Muscle of leg (tissue), 16 donors: ENCODE measurements at places on chromosomes 12 and 14. TPM values are rescaled to one million over a fixed set of nuclear protein-coding genes. Genes with fewer than 3 reads are reported as not detected.

GRCh38 chr12:85147331-85147730, 111.2 kb downstream of the LRRIQ1 start:
- no peak overlapping the region for H3K27ac ChIP-seq
- DNase-seq = no peak
- H3K27me3 ChIP-seq = no peaks in the 10 kb centered on the region
- H3K4me1 ChIP-seq = no peaks in the 10 kb centered on the region

- H3K27ac ChIP-seq = no peak overlapping the region
- H3K27me3 ChIP-seq = no peaks in the 10 kb centered on the region
- H3K4me1 ChIP-seq = no peaks in the 10 kb centered on the region
- no peaks in the 10 kb centered on the region for H3K36me3 ChIP-seq
Observed at GRCh38 chr12:45200491-45201043, 15.3 kb upstream of the ANO6 start.

DNA sequence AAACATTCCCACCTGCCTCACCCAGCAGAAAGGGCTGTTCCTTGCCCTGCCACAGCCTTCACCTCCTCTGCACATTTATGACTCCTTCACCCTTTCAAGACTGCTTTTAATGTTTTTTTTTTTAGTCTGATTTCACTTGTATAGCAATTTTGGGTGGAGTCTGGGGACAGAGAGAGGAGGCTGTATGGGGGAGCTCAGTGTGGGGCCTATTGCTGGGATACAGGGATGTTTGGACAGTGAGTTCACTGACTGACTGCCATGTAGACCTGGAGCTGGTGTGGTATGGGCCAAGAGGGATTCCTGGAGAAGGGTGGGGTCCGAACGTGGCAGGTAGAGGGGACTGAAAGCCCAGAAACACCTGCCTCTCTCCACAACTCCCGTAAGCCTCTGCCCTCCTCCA, 1.9 kb upstream of the KRT85 start:
- no peak overlapping the region for H3K4me3 ChIP-seq
- H3K4me1 ChIP-seq = peaks cover 16% of the 10 kb centered on the region
- no peaks in the 10 kb centered on the region for H3K36me3 ChIP-seq
- peaks cover 14% of the 10 kb centered on the region for H3K27me3 ChIP-seq
- H3K27ac ChIP-seq = no peak overlapping the region
- no peak for DNase-seq

- H3K4me3 ChIP-seq = peak overlapping the region; percentile 27
- DNase-seq = peak; percentile 89
- peaks cover 4% of the 10 kb centered on the region for H3K27me3 ChIP-seq
- no peaks in the 10 kb centered on the region for H3K36me3 ChIP-seq
- peaks cover 11% of the 10 kb centered on the region for H3K4me1 ChIP-seq
- H3K27ac ChIP-seq = peak overlapping the region; percentile 86
Observed at GRCh38 chr14:85536833-85537190, 6.9 kb downstream of the FLRT2 start.

- DNase-seq = peak; percentile 58
- H3K36me3 ChIP-seq = peaks cover 3% of the 10 kb centered on the region
- H3K4me1 ChIP-seq = peaks cover 11% of the 10 kb centered on the region
- H3K27me3 ChIP-seq = no peaks in the 10 kb centered on the region
Observed at GRCh38 chr14:92040431-92041051, 682 bp upstream of the TRIP11 start.

DNA sequence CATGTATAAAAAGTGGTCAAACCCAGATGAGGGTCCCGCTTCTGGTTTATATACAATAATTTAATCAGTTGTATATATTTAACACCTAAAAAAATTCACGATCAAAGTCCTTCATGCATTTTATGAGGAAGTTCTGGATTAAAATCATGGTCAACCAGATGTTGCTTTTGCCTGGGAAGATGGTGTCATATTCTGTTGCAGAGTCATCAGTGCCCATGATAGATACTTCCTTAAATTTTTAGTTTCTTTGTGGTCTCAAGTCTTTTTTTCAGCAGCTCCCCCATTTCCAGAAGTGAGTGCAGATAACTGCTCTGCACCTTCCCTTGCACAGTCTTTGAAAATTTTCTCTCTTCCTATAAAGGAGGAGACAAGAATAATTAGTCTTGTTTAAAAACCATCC, 16.1 kb downstream of the ERP29 start:
- no peak overlapping the region for H3K4me3 ChIP-seq
- peak; percentile 11 for DNase-seq
- no peak overlapping the region for H3K27ac ChIP-seq

- H3K36me3 ChIP-seq = no peaks in the 10 kb centered on the region
- no peaks in the 10 kb centered on the region for H3K4me1 ChIP-seq
- no peak overlapping the region for H3K4me3 ChIP-seq
- H3K27ac ChIP-seq = no peak overlapping the region
- DNase-seq = peak; percentile 38
Observed at GRCh38 chr12:62210422-62210821, 49.8 kb upstream of the USP15 start.

DNA sequence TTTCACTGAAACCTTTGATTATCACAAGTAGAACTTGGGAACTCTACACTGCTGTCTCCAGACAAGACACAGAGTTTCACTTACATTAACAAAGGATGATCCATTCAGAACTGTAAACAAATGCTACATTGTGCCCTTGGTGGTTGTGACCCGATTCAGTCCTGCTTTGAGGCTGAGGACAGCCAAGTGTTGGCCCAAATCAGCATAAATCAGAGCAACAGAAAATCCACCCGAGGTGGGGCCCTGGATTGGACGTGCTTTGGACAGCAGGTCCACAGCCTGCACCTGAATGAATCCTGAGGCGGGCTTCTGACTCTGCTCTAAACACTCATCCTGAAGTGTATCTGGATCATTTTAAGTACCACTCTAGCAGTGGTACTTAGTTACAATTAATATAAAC, 68.8 kb downstream of the PPP2R5C start:
- DNase-seq = no peak
- no peak overlapping the region for H3K4me3 ChIP-seq
- H3K36me3 ChIP-seq = peaks cover 7% of the 10 kb centered on the region
- H3K27me3 ChIP-seq = no peaks in the 10 kb centered on the region

GRCh38 chr14:86884498-86884897, 1108.5 kb downstream of the GALC start:
- no peak overlapping the region for H3K4me3 ChIP-seq
- no peak for DNase-seq
- no peak overlapping the region for H3K27ac ChIP-seq
- no peaks in the 10 kb centered on the region for H3K27me3 ChIP-seq

GRCh38 chr14:66508846-66509621, 1.1 kb downstream of the GPHN start:
- H3K27ac ChIP-seq = peak overlapping the region; percentile 97
- H3K4me1 ChIP-seq = peaks cover 6% of the 10 kb centered on the region
- peak overlapping the region; percentile 93 for H3K4me3 ChIP-seq
- no peaks in the 10 kb centered on the region for H3K27me3 ChIP-seq
- no peaks in the 10 kb centered on the region for H3K36me3 ChIP-seq

- peaks cover 20% of the 10 kb centered on the region for H3K4me1 ChIP-seq
- H3K27ac ChIP-seq = no peak overlapping the region
- H3K4me3 ChIP-seq = no peak overlapping the region
- peaks cover 15% of the 10 kb centered on the region for H3K27me3 ChIP-seq
- DNase-seq = peak; percentile 47
Observed at GRCh38 chr14:104169699-104170479, 31.5 kb downstream of the KIF26A start.

- H3K36me3 ChIP-seq = no peaks in the 10 kb centered on the region
- no peak overlapping the region for H3K4me3 ChIP-seq
- H3K27ac ChIP-seq = no peak overlapping the region
- no peaks in the 10 kb centered on the region for H3K4me1 ChIP-seq
Observed at GRCh38 chr14:70002589-70003346, 123.6 kb downstream of the SMOC1 start.

DNA sequence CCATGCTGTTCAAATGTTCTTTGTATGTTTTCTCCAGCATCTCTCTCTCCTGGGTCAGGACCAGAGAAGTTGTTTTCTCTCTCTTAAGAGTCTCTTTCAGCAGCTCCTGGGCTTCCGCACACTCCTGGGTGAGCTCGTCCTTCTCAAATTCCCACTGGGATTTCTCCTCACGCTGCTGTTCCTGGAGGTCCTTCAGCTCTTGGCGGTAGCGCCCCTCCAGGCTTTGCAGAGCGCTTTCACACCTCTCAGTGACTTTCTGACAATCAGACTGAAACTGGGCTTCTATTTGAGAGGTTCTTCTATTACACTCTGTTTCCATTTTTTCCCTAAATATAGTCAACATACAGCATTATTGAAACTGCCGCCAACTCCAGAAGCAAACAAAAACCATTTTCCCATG, 72.7 kb downstream of the NIN start:
- no peaks in the 10 kb centered on the region for H3K27me3 ChIP-seq
- no peaks in the 10 kb centered on the region for H3K4me1 ChIP-seq
- DNase-seq = no peak
- no peak overlapping the region for H3K27ac ChIP-seq
- no peak overlapping the region for H3K4me3 ChIP-seq
- peaks cover 59% of the 10 kb centered on the region for H3K36me3 ChIP-seq

GRCh38 chr12:130576371-130576816, 139.7 kb downstream of the RIMBP2 start:
- no peaks in the 10 kb centered on the region for H3K36me3 ChIP-seq
- DNase-seq = no peak

- no peaks in the 10 kb centered on the region for H3K36me3 ChIP-seq
- H3K4me1 ChIP-seq = no peaks in the 10 kb centered on the region
- DNase-seq = no peak
- H3K27ac ChIP-seq = no peak overlapping the region
- no peak overlapping the region for H3K4me3 ChIP-seq
Observed at GRCh38 chr14:66600416-66600815, 92.5 kb downstream of the GPHN start.

DNA sequence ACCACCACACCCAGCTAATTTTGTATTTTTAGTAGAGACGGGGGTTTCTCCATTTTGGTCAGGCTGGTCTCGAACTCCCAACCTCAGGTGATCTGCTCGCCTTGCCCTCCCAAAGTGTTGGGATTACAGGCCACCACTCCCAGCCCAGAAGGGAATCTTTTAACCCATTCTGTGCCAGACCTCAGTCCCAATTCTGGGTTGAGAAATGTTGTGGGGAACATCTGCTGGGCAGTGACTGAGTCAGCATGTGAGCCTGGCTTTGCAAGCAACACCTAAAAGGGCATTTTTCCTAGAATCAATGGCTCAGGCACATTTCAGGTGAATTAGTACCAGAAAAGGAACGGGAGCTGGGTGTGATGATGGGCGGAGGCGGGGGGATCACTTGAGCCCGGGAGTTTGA, 7.6 kb upstream of the SPATS2 start:
- H3K27ac ChIP-seq = no peak overlapping the region
- H3K36me3 ChIP-seq = no peaks in the 10 kb centered on the region
- peaks cover 3% of the 10 kb centered on the region for H3K27me3 ChIP-seq
- H3K4me3 ChIP-seq = no peak overlapping the region

- no peak overlapping the region for H3K27ac ChIP-seq
- no peak for DNase-seq
- H3K36me3 ChIP-seq = no peaks in the 10 kb centered on the region
- no peaks in the 10 kb centered on the region for H3K27me3 ChIP-seq
- no peak overlapping the region for H3K4me3 ChIP-seq
Observed at GRCh38 chr14:29738950-29739349, 188.7 kb downstream of the PRKD1 start.

DNA sequence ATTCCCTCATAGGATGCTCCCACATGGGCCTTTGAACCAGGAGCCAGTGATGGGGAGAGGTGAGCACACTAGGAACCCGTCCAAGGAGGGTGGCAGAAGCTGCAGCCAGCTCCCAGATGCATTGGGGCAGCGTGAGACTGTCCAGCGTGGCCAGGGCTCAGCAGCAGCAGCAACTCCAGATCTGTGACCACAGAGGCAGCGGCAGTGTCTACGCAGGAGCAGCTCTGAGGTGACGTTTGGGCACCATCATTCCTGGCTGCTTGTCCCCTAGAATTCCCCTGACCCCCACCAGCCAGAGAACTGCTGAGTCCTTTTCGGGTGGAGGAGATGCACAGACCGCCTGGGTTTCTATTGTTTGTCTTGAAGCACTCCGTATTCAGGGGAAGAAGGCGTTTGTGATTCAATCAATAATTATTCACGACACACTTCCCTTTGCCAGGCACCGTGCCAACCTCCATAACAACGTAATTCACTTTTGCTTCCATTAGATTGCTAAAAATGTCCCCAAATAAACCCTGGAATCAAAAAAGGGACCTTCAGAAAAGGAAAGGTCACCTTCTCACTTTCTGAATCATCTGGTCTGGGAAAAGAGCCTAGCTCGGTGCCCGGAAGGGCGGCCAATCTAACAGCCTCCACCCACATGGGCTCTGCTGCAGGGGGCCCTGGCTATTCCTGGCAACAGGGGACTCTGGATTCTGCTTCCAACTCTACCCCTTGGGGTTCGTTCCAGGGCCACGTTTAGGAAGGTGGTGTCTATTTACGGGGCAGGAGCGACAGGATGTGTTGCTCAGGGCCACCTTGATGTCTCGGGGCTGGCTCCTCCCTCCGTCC, 11.4 kb upstream of the BDKRB2 start:
- H3K4me3 ChIP-seq = no peak overlapping the region
- H3K27ac ChIP-seq = no peak overlapping the region
- DNase-seq = no peak
- H3K36me3 ChIP-seq = no peaks in the 10 kb centered on the region

DNA sequence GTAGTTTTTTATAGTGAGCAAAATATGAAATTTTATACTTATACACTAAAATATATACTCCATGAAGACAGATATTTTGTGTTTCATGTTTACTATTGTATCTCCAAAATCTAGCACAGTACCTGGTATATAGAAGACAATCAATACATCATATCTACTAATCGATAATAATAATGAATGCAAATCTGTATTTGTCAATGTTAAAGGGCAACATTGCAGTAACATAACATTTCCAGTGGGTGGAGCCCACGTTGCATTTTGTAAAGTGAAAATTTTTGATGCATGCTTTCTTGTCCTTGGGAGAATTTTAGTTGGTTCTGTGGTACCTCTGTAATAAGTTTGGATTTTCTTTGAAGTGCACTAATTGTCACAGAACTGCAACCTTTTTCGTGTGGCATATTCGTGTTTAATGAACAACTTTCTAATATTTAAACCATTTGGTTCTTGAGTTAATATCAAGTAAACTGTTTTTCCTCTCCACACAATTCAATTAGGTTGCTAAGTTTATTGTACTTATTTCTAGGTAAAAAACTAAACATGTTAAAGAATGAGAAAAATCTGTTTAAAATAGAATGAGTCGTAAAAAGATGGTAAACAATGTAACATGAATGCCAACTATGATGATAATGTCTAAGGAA, 47.4 kb downstream of the AVPR1A start:
- peak; percentile 28 for DNase-seq
- no peaks in the 10 kb centered on the region for H3K4me1 ChIP-seq
- H3K36me3 ChIP-seq = no peaks in the 10 kb centered on the region
- no peak overlapping the region for H3K27ac ChIP-seq

GRCh38 chr14:76784881-76785280, 23.6 kb downstream of the VASH1 start:
- no peaks in the 10 kb centered on the region for H3K27me3 ChIP-seq
- H3K36me3 ChIP-seq = peaks cover 84% of the 10 kb centered on the region
- H3K4me1 ChIP-seq = peaks cover 36% of the 10 kb centered on the region
- H3K27ac ChIP-seq = no peak overlapping the region
- H3K4me3 ChIP-seq = no peak overlapping the region
- peak; percentile 90 for DNase-seq

GRCh38 chr12:49440035-49440434, 72.8 kb downstream of the SPATS2 start:
- DNase-seq = no peak
- H3K4me1 ChIP-seq = no peaks in the 10 kb centered on the region
- peaks cover 2% of the 10 kb centered on the region for H3K36me3 ChIP-seq
- no peak overlapping the region for H3K27ac ChIP-seq
- H3K4me3 ChIP-seq = no peak overlapping the region

Gene VRTN
- total RNA-seq = not detected

Gene SERPINA5
- 0.18 TPM for total RNA-seq

Gene PIANP
- total RNA-seq = 0.49 TPM

Gene TMEM233
- 2.2 TPM for total RNA-seq

Gene NTS
- 1.1 TPM for total RNA-seq

Gene TMEM119
- 50.8 TPM for total RNA-seq
